CD4-positive, alpha-beta T cell treated with Interleukin-17A for 4 hours (primary cell): ENCODE measurements at places on chromosomes 1 and 21.

GRCh38 chr1:231408528-231409094 lies 13.5 kb downstream of the EGLN1 start:
- DNase-seq = no peak

DNA sequence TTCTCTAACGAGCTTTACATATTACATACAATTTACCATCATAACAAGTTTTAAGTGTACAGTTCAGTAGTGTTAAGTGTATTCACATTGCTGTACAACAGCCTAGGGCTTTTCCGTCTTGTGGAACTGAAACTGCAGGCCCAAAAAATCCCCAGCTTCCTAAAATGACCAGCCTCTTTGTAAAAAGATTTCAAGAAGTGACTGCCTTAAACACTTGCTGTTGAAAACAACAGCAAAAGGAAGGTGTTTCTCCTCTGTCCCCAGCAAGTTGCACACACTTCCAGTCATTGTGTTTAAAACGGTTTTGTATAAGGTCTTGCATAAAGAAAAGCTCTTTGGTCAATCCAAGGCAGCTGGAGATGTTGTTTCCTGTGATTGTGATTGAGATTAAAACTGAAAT lies 16.0 kb upstream of the GBP1 start:
- DNase-seq = no peak

GRCh38 chr1:186620566-186621350 lies 59.5 kb downstream of the PTGS2 start:
- no peak for DNase-seq

DNA sequence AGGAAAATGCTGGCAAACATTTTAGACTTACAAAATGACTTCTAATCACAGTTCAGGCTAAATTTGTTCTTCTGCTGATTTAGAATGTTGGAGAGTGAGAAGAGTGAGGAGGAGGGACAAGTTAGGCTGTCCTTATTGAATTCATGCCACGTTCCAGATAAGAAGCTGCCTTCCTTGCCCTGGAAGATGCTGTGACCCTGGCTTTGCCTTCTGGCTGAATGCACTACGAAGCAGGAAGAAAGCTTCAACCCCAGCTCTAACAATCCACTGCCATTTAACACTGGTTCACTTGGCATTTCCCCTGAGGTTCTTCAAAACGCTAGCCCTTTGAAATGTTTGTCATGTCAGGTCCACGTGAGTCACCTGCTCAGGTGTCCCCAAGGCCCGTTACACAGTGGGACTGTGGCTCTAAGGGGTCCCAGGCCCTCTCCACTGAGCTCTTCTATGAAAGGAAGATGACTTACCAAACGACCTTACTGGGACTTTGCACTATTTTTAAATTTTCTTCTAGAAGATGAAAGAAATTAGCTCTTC lies 30.0 kb upstream of the LRRC8C start:
- DNase-seq = peak; percentile 34

DNA sequence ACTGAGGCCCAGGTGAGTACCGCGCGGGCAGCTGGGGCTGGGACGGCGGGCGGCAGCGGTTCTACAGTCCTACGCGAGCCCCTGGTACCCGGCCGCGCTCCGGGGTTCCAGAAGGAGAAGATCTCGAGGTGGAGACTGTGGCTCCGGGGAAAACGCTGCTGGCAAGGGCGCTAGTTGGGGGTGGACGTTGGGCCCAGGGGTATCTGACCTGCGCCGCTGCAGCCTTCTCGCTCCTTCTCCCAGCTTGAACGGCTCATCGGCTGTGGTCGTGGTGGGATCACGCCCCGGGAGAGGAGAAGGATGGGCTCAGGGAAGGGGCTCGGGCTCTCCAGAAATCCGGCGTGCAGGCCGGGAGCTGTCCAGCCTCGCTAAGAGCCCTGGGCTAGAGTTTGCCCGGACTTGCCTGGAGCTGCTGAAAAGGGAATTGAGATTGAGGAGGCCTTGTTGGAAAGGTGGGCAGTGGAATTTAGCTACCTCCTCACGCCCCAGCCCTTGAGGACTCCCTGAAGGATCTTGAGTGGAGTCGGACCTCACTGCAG lies 1.1 kb upstream of the POU3F1 start:
- no peak for DNase-seq

- no peak for DNase-seq
Measured at GRCh38 chr21:32127081-32127480, 151.8 kb downstream of the MIS18A start.

DNA sequence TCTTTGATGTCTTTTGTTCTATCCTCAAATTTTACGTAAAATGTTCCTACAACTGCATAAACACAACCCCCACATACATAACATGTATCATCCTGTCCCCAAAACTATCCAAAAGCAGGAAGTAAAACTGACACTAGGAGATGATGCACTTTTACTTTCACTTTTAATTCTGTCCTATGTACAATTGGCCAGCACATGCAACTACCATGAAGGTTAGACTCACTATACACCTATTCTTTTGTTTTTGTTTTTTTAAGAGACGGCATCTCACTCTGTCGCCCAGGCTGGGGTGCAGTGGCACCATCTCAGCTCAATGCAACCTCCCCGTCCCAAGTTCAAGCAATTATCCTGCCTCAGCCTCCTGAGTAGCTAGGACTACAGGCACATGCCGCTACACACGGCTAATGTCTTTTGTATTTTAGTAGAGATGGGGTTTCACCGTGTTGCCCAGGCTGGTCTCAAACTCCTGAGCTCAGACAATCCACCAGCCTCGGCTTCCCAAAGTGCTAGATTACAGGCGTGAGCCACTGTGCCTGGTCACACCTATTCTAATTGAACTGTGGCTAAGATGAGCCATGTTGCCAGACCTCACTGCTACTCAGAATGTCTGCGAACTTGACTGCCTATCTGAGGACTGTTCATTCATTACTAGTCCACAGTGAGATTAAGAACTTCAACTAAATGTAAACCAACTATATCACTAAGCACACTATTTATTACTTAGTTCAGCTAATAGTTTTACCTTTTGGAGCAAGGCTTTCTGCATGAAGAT lies 48.0 kb downstream of the TOR3A start:
- DNase-seq = peak; percentile 21

GRCh38 chr1:55951291-55951690 lies 628.1 kb downstream of the PLPP3 start:
- DNase-seq = no peak

- DNase-seq = no peak
Measured at GRCh38 chr1:87878873-87879272, 550.2 kb downstream of the LMO4 start.

- no peak for DNase-seq
Measured at GRCh38 chr21:33640697-33641351, 717 bp downstream of the CRYZL1 start.

- no peak for DNase-seq
Measured at GRCh38 chr1:64437453-64437852, 32.5 kb upstream of the CACHD1 start.

DNA sequence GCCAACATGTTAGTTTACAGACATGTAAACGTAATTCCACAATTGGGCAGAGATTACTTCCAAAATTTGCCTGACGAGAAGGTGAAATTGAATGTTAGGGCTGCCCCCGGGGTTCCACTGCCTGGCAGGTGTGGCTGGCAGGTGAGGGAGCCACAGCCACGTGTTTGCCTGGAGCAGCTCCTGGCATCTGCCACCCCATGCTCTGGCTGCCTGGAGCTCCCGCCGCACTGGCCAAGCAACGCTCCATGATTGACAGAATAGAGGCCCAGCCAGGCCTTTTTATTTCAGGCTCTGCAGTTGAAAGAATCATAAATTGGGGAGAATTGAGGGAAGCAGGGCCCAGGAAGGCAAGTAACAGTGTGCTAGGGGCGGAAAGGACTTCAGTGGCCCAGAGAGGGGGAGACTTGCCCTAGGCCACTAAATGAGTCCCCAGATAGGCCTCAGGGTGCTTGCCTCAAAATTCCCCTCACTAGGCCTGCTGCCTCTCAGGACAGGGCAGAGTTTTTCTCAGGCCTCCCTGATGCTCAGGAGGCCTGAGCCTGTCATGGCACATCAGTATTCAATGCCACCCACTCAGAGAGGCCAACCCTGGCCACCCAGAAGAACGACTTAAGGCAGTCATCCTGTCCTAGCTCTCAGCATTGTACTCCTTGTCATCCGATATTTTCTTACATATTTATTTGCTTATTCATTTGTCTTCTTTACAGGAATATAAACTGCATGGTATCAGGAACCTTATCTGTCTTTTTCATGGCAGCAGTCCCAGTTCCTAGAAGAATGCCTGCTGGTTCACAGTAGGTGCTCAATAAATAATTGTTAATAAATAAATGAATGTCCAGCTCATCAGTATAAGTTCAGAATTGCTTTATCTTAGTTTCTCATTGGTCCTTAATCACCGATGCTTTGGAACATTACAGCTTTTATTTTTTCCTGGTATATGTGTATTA lies 16.6 kb upstream of the S1PR1 start:
- no peak for DNase-seq

DNA sequence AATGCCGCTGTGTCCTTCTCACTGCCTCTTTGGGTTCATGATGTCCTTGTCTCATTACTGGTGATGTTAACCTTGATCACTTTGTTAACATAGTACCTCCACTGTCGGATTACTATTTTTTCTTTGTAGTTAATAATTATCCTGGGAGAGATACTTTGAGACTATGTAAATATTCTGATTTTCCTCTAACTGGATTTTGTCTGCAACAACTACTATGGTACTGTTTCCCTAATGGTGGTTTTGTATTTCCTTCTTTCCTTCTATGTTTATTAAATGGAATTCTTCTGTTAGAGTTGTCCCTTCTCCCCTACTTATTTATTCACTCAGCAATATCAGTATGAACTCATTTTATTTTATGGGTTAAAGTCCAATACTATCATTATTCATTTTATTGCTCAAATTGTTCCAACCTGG lies 4.2 kb downstream of the TOR1AIP2 start:
- DNase-seq = no peak

DNA sequence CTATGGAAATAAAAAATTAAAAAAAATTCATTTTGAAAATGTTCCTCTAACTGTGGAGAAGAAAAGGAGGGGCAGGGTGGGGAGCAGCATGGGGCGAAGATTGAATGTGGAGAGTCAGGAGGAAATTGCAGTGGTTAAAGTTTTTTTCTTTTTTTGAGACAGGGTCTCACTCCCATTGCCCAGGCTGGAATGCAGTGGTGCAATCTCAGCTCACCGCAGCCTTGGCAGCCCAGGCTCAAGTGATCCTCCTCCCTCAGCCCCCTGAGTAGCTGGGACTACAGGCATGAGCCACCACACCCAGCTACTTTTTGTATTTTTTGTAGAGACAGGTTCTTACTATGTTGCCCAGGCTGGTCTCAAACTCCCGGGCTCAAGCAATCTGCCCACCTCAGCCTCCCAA lies 67.6 kb downstream of the ADSS2 start:
- no peak for DNase-seq

DNA sequence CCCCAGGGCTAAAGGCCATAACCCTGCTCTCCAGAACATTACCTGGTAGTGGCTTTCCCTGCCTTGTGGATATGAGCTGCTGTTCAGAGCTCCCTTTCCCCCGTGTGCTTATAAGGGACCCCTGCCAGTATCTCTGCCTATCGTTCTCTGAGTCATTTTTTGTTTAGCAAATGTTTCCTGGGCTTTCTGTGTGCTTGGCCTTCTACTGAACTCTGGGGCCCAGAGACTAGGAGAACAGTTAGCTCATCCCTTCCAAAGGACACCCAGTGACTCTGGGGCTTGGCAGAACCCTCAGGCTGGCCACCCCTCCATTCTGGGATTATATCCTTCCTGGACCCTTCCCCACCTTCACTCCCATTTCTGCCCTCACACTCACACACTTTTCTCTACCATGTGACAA lies 80.8 kb upstream of the POU3F1 start:
- no peak for DNase-seq

- DNase-seq = no peak
Measured at GRCh38 chr1:156896490-156897033, 3.0 kb downstream of the PEAR1 start.

DNA sequence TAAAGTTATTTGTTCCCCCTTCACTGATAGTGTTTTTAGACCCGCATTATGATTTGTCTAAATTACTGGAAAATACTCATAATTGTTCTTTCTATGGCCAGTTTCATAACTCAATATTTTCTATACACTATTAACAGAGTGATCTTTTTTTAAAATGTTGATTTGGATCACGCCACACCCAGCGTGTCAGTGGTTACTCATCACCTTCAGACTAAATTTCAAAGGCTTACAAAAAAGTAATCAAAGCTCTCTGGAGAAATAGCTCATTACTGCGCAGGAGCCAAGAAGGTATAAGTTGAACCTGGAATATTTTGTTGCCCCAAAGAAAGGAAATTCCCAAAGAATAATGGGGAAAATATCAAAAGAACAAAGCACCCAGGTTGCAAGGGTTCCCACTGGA lies 104.9 kb downstream of the EVI5 start:
- no peak for DNase-seq

DNA sequence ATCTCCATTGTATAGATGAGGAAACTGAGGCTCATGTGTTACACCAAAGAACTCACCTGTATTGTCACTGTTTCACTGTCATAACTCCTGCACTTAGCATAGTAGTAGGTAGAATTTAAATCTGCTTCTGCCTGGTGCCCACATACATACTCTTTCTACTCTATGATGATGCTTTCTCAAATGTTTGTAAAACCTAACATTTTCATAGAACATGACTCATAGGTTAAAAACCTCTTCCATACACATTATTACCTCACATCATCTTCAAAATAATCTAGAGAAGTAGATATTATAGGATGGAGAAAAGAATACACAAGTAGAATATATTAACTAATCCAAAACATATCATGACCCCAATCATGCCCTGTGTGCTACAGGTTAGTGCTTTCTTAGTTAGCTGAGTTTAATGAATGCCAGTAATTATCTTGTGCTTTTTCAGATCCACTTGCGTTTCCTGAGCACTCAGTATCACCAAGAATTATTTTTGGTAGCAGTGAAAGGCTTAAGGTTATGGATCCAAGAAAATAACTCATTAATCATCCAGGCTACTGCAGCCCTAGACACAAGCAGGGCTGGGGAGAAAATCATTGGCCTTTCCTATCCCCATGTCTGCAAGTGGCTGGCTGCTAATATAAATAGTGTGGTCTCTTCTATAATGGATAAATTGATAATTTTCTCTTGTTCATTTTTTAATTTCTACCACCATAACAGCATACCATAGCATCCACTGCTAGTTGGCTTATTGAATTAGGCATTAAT lies 156.9 kb downstream of the LRRC40 start:
- DNase-seq = no peak

DNA sequence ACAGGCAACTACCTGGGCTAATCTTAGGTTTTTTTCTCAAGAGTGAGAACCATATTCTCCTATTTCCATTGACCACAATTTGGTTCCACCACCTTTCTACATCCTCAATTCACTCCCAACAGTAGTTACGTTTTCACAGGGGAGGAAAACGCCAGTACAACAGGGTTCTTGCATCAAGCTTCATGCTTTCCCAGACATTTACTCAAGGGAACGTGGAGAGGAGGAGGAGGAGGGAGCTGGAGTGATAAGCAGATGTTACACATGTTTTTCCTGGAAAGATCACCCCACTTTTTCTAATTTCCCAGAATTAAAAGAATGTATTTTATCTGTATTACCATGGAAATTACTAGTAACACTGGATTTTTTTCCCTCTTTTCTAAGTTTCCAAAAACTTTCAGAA lies 58.3 kb downstream of the RGS5 start:
- no peak for DNase-seq
